ENCODE measurements at places on chromosomes 5 and 9. TPM values are rescaled to one million over a fixed set of nuclear protein-coding genes. Genes with fewer than 3 reads are reported as not detected.

DNA sequence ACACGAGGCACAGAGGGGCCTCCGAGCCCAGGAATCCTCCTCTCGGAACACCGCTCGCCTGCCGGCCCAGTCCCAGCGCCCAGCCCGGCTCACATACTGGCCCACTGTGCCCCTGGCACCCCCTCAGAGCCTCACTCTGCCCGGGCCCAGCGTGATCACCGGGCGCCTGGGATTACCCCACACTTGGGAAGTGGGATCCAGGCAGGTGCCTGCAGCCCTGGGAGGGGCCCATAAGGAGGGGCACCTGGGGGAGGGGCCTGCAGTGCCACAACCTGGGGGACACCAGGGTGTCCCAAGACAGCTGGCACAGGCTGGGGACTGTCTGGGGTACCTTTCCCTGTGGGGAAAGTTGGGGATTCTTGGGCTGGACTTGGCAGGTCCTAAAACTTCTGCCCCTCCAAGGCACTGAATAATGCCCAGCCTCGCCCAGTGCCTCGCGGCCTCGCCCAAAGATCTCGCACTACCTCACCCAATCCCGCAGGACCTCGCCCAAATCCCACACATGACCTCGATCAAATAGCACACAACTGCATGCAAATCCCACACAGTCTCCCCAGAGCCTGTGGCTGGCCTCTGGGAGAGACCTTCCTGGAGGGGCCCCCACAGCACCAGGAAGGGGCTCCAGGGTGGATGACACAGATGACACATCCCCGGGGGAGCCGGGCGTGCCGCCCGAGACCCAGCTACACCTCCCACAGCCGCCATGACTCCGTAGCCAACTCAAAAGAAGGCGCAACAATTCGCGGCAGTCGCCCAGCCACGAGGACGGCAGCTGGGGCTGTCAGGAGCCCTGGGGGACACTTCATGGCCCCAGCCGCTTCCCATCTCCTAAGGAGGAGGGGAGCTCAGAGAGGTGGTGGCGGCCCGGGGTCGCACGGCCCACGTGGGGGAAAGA, 13.7 kb downstream of the NOTCH1 start:
- H3K36me3 ChIP-seq = no peaks in the 10 kb centered on the region
- H3K4me3 ChIP-seq = no peak overlapping the region
- H3K27ac ChIP-seq = peak overlapping the region; percentile 71

- H3K27ac ChIP-seq = peak overlapping the region; percentile 91
- H3K27me3 ChIP-seq = peaks cover 11% of the 10 kb centered on the region
Observed at GRCh38 chr9:76456202-76456926, 2.6 kb upstream of the GCNT1 start.

Gene UCK1
- 21.9 TPM for total RNA-seq

Gene MAMDC2
- total RNA-seq = 0.58 TPM

Measured in mesothelial cell of epicardium (in vitro differentiated cells).